ENCODE measurements at places on chromosomes 16 and 17. TPM values are rescaled to one million over a fixed set of nuclear protein-coding genes. Genes with fewer than 3 reads are reported as not detected.
A peak's percentile ranks its signal among the peaks of the same experiment; 100 is the strongest.

The MYH2 gene
- not detected for total RNA-seq

The DHRS7C gene
- not detected for total RNA-seq

The SNAI3 gene
- 5.3 TPM for total RNA-seq

DNA sequence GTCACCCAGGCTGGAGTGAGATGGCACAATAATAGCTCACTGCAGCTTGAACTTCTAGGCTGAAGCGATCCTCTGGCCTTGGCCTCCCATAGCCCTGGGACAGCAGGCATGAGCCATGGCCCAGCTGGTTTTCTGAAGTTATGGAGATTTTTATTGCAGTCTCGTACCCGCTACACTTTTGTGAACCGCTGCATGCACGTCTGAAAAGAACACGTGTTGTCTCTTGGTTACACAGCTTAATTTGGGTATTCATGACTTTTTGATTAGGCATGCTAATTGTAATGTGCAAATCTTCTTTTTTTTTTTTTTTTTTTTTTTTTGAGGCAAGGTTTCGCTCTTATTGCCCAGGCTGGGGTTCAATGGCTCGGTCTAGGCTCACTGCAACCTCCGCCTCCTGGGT lies 13.4 kb downstream of the SLC25A10 start:
- no peak overlapping the region for H3K27ac ChIP-seq
- no peaks in the 10 kb centered on the region for H3K36me3 ChIP-seq
- H3K4me3 ChIP-seq: no peak overlapping the region
- no peak for DNase-seq

GRCh38 chr17:16215965-16216316 lies 607 bp upstream of the NCOR1 start:
- H3K36me3 ChIP-seq: peaks cover 11% of the 10 kb centered on the region
- H3K27me3 ChIP-seq: no peaks in the 10 kb centered on the region
- H3K4me3 ChIP-seq: peak overlapping the region; percentile 98
- H3K27ac ChIP-seq: peak overlapping the region; percentile 92

DNA sequence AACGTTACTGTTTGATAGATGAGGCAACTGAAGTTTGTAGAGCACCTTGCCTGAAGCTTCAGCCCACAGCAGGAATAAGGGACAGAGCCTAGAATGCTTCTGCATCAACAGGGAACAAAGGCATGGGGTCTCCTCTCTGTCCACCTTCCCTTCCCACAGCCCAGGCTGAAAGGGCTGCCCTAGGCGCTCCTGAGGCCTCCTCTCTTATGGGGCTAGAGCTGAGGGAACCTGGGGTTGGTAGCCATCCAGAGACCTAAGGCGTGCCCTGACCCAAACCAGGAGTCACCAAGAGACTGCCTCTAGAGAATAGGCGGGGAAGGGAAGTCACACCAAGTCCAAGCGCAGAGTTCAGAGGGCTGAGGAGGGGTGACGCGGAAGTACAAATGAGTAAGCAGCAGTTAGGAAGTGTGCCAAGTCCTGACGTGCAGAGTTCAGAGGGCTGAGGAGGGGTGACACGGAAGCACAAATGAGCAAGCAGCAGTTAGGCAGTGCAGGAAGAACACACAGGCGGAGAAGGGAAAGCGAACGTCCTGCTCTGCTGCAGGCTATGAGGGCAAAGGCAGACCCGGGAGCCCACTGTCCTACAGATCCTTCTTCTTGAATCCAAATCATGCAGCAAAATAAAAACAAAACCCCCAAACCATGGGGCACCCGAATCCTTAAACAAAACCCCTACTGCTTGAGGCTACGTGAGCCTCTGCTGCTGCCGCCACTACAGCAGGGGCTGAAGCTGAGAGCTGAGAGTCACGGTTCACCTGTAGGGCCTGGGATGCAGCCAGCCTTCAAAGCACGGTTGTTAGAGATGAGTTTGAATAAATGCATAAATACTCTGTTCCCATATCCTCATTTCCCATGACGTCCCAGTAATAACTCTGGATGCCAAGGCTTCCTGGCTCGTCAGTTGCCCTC lies 2.7 kb upstream of the SPG7 start:
- H3K36me3 ChIP-seq: peaks cover 2% of the 10 kb centered on the region
- H3K4me1 ChIP-seq: peaks cover 29% of the 10 kb centered on the region
- peak; percentile 97 for DNase-seq
- peak overlapping the region; percentile 90 for H3K27ac ChIP-seq
- H3K4me3 ChIP-seq: peak overlapping the region; percentile 85

DNA sequence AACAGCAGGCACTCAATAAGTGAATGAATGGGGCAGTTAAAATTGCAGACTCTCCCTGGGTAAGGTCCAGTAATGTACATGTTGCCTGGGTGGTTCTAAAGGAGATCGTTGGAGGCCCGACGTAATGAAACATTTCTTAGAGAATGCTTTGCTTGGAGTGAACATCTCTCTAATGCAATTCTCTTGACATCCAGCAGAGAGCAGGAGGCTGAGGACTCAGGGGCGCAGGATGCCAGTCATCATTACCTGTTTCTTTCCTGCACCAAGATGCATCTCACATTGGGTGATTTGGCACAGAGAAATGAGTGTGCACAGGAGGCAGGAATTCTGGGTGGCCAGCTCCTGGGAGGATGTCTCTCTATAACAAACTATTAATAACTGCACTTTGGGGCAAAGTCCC lies 130.3 kb upstream of the RBBP6 start:
- H3K27me3 ChIP-seq: peaks cover 7% of the 10 kb centered on the region
- H3K27ac ChIP-seq: no peak overlapping the region
- no peak for DNase-seq
- no peaks in the 10 kb centered on the region for H3K4me1 ChIP-seq
- no peak overlapping the region for H3K4me3 ChIP-seq

- H3K36me3 ChIP-seq: peaks cover 14% of the 10 kb centered on the region
- H3K27ac ChIP-seq: no peak within 1 kb of the TSS
- H3K4me1 ChIP-seq: peaks cover 25% of the 10 kb centered on the region
- DNase-seq: peak; percentile 44
- peaks cover 57% of the 10 kb centered on the region for H3K27me3 ChIP-seq
Measured at GRCh38 chr17:7444682-7445618, at the start of gene CHRNB1. Gene CHRNB1 (plus strand): TSS chr17:7445061. CDS start chr17:7445128, 67 bp downstream.

- peak; percentile 82 for DNase-seq
- peaks cover 13% of the 10 kb centered on the region for H3K36me3 ChIP-seq
- no peak within 1 kb of the TSS for H3K27ac ChIP-seq
- peaks cover 2% of the 10 kb centered on the region for H3K27me3 ChIP-seq
- peaks cover 10% of the 10 kb centered on the region for H3K4me1 ChIP-seq
- peak within 1 kb of the TSS; percentile 69 for H3K4me3 ChIP-seq
Measured at GRCh38 chr17:75524970-75525805, at the start of gene LLGL2. Gene LLGL2 (plus strand): TSS chr17:75525697. CDS start chr17:75543427, 17,730 bp downstream.

DNA sequence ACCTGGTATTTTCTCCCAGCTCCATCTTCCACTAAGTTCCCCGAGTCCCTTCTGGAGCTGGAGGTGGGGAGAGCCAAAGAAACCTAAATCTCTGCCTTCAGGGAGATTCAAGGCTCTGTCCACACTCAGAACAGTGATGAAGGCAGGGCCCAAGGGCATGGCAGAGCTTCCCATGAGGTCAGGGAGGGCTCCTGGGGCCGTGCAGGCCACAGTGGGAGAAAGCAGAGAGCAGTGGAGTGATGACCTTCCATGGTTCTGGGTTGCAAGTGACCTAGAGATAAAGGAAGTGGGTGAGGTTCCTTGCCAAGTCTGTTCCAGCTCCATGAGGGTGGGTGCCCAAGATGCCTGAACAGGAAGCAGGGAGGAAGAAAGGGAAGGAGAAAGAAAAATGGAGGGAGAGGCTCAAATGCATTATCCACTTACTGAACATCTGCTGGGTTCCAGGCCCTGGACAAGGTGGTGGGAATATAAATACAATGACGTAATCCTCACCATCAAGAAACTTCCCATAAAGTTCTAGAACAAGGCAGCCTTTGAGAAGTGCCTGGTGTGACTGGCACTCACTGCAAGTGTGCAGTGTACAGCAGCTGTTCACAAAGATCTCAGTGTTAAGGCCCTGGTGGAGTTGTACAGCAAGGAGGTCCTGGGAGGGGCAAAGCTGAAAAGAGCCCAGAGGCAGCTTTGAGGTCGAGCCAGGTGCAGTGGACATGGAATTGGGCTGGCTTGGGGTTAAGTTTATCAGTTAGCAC lies 13.3 kb downstream of the TBKBP1 start:
- H3K36me3 ChIP-seq: peaks cover 29% of the 10 kb centered on the region
- no peak for DNase-seq
- H3K27ac ChIP-seq: peak overlapping the region; percentile 97
- H3K4me3 ChIP-seq: no peak overlapping the region
- H3K27me3 ChIP-seq: no peaks in the 10 kb centered on the region

All from activated CD8-positive, alpha-beta T cell treated with anti-CD3 and anti-CD28 coated beads for 36 hours (primary cell).